ENCODE measurements at places on chromosomes 11 and 22.

- DNase-seq = no peak
These were observed 42.1 kb downstream of the TRIM66 start for GRCh38 chr11:8640267-8640906.

DNA sequence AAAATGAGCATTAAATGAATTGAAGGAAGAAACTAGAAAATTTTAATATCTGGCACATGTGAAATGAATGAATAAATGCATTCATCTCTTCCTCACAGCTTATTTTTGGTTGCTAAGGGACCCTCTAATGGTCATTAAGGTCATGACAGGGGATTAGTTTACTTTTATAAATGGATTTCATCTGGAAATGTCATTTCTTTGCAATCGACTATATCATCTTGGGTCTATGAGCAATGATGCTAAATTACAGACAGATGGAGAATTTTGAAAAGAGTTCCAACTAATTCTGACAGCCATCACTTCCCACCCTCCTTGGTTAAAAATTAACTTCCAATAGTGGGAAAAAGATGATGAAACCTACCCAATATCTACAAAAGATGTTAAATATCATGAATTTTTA is 98.0 kb downstream of the KIF18A start:
- no peak for DNase-seq

- no peak for DNase-seq
These were observed 192.6 kb upstream of the NARS2 start for GRCh38 chr11:78767027-78767932.

- peak; percentile 90 for DNase-seq
These were observed 3.9 kb downstream of the CD3D start for GRCh38 chr11:118338637-118339061.

DNA sequence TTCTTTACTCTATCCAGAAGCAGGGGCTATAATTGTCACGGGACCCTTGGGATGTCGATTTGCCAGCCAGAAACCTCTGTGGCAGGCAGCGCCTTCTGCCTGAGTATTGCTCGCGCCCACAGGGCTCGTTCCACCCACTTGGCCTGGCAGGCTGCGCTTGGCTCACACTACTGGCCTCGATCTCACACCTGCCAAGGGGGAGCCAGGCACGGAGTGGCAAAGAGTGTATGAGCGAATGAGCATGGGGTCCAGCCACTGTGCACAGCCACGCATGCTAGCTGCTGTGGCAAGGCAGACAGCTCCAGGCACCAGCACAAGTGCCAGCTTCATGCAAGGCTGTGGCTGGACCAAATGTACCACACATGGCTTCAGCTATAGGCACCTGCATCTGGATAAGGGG is 599.8 kb downstream of the DLG2 start:
- DNase-seq = no peak

- no peak for DNase-seq
These were observed 209.4 kb upstream of the NCAM1 start for GRCh38 chr11:112751772-112752171.

GRCh38 chr22:32733196-32733768 is 68.2 kb upstream of the TIMP3 start:
- no peak for DNase-seq

GRCh38 chr11:93908689-93909088 is 58.3 kb upstream of the VSTM5 start:
- DNase-seq = no peak

DNA sequence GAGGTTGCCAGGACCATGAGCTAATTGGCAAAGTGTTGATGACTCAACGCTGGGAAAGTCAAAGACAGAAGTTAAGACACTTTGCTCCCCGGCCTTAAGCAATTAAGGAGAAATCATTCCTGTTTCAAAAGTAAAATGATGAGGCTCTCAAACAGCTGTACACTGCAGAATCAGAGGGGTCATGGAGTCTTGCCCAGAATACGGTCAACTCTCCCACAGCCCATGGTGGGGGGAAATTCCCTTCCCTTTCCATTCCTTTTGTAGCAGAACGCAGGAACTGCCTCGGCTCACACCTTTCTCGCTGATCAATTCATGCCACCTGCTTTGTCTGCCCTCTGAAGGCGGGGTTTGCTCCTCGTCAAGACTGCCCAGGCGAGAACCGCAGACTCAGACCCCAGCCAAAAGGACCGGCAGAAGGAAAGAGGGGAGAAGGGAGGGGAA is 52.8 kb downstream of the MN1 start:
- no peak for DNase-seq

GRCh38 chr11:41826085-41826484 is 366.6 kb upstream of the LRRC4C start:
- DNase-seq = no peak

GRCh38 chr22:46812034-46812605 is 49.7 kb downstream of the TBC1D22A start:
- no peak for DNase-seq

DNA sequence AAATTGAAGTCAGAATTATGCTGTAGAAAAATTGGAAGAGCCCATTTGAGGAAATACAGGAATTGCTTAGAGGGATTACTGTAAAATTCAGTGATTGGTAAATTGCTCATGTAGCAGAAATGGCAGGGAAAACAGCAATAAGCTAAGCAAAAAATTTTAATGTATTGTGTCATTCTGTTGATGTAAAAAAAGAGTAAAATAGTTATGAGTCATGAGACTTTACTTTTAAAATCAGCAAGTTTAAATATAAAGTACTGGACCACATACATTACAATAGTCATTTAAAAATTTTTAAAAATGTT is 10.4 kb downstream of the PDHX start:
- DNase-seq = no peak

DNA sequence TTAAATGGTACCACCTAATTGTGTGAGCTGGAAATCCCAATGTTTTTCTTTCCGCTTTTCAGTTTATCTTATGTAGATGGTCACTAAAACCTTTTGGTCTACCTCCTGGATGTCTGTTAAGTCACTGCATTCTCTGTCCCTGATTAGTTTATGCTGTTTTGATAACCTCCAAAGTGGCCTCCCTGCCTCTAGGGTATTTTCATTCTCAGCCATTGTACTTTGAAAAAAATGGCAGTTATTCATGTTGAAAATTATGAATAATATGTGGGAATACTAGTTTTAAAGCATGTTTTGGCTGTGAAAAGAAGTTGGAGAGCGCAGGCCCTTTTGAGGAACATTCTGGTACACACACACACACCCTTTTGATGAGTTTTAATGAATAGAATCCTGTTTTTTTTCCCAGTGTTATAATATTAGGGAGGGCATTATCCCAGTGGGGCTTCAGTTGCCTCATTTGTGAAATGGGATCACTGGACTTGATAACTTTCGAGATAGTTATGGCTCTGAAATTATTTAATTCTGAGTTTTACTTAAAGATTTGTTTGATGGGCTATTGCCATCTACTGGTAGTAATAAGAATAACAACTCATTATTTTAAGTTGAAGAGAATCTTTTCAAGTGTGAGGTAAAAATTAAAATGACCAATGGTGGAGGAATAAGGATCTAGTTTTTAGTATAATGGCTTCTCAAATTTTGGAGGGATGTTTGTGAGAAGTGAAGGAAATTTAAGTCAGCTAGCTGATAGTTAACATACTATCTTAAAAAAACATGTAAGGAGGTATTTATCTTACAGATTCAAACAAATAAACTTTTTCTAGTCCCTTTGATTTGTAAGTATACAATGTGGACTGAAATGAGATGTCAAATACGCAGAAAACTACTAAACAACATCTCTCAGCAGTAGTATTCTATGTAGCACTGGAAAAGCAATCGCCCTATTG is 3.9 kb downstream of the FDX1 start:
- peak; percentile 45 for DNase-seq

GRCh38 chr11:122199661-122200060 is 83.6 kb upstream of the BLID start:
- no peak for DNase-seq

DNA sequence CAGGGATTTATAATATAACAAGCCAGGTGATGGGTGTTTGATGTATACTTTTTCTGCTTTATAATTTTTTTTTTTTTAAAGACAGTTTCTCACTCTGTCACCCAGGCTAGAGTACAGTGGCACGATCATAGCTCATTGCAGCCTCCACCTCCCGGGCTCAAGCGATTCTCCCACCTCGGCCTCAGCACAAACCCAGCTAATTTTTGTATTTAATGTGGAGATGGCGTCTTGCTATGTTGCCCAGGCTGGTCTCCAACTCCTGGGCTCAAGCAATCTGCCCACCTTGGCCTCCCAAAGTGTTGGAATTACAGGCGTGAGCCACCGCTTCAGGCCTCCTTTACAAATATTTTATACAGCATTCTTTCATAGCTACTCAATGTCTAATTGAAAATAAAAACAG is 48.6 kb downstream of the MORC2 start:
- no peak for DNase-seq

GRCh38 chr11:69385144-69385820 is 91.3 kb downstream of the MYEOV start:
- no peak for DNase-seq

DNA sequence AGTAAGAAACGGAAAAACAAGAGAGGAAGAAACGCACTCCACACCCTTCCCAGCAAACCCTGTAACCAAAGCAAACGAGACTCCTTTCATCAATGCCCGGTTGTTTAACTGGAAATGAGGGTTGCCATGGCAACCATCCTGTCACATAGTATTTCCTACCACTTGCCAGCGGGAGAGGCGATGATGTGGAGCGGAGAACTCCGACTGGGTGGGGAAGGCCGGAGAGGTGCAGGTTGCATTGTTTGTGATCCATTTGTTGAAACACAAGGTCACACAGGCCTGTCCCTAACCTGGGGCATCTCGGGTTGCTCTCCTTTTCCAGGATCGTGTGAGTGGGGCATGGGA is 609.9 kb downstream of the BUD13 start:
- no peak for DNase-seq

DNA sequence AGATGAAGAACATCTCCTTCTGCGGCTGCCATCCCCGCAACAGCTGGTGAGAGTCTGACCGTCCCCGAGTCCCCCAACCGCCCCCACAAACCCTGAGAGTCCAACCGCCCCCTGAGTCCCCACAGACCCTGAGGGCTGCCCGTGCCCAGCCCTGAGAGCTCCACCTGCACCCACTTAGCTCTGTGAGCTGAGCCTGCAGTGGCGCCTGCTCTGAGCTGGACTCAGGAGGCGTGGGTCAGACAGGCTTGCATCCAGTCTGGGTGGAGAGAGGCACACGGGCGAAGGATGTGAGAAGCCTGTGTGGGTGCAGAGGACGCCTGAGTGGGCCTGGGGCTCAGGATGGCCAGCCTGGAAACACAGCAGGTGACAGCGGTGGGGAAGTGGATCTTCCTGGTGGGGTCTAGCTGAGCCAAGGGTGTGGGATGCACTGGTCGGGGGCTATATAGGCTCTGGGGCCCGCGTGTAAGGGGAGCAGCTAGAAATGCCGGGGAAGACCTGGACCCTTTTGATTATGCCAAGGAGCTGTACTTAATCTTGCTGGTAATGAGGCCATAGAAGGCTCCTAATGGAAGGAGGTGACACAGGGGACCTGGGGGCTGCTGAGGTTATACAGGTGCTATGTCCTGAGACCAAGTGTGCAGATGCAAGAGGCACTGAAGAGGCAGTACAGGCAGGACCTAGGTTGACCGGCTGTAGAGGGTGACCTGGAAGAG is 6.5 kb downstream of the MAPK8IP2 start:
- no peak for DNase-seq

DNA sequence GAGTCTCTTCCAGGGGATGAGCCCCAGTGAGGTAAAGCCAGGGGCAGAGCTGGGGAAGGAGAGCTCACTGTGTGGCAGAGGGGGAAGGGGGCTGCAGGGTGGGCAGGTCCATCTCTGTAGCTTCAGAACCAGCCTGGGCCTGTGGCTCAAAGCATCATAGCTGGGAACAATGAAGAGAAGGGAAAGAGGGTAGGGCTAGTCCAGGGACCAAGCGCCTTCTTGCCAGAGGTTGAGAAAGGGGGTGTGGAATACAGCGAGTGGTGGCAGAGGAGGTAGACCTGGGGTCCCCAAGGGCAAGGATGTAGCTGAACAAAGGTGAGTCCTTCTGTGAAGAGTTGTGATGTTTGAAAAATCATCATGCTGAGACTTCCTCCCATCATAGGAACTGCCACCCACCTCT is 1.2 kb upstream of the PLA2G3 start:
- no peak for DNase-seq

DNA sequence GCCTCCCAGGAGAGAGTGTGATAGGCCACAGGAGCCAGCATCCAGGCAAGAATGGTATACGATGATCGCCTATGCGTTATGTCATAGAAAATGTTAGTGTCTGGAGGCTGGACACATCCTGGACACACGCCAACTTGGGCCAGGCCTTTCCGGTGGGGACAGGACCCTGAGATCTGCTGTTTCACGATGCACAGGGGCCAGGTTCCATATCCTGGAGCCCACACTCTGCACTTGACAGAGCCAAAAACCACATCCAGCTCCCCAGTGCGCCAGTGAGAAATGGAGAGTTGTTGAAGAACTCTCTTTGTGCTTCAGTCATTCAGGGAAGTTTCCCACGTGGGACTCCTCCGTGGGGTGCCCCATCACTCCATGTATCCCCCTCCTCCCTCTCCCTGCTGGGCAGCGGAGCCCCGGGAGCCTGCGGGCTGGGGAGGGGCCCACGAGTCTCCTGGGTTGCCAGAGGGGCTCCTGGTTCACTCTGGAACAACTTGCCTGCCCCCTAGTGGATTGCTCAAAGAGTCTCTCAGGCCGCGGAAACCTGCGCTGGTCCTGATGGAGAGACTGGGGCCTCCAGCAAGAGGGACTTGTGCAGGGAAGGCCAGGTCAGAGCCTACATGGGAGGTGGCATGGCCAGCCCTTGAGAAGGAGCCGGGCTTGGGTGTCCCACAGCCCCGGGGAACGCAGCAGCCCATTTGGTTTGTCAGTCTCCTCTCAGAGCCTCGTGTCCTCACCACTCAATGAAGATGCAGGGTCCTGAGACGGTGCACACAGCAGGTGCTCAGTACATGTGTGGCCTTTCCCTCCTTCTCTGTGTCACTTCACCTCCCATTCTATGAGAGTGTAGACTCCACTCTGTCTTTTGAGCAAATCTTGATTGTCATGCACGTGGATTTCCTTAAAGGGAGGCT is 10.2 kb upstream of the LRRC32 start:
- peak; percentile 47 for DNase-seq

DNA sequence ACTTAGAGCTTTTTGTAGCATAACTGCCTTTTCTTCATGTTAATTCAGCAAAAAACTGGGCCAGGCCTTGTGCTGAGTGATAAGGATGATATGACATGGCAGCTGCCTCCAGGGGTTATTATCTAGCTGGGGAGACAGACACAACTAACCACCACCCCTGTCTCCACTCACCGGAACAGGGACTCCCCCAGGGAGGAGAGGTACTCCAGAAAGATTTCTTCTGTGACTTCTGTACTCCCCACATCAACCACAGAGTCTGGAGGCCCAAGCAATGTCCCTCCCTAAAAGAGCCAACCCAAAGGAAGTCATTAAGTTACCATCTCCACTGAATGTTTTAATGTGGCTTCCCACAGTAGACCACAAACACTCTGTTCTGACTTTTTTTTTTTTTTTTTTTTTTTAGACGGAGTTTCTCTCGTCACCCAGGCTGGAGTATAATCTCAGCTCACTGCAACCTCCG is 14.3 kb upstream of the PMM1 start:
- peak; percentile 93 for DNase-seq

Data from CD4-positive, alpha-beta memory T cell (primary cell).